ENCODE measurements at places on chromosomes 12 and 14.

DNA sequence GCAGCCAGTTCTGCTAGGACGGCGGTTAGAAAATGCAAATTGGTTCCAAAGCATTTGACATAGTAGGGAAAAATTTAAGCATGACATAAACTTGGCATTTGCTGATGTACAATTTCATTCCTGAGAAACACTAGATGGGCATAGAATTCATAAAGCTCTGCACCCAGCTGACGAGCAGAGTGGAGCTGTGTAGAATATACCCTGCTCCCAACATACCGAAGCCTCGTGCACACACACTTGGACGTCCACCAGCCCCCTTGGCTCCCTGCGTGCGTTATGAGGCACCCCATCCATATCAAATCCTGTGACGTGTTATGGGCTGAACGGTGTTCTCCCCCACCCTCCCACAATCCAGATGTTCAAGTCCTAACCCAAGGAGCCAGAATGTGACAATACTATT lies 65.4 kb downstream of the CLMN start:
- no peak for DNase-seq

- no peak for DNase-seq
Measured at GRCh38 chr12:6202304-6202703, 2.1 kb downstream of the CD9 start.

- DNase-seq: no peak
Measured at GRCh38 chr12:10672231-10672868, 1.5 kb downstream of the STYK1 start.

- no peak for DNase-seq
Measured at GRCh38 chr14:103735815-103736545, 20.4 kb downstream of the ZFYVE21 start.

GRCh38 chr14:65833267-65833880 lies 420.8 kb downstream of the FUT8 start:
- DNase-seq: no peak

GRCh38 chr14:49950275-49951228 lies 57.7 kb downstream of the ARF6 start:
- no peak for DNase-seq

- peak; percentile 65 for DNase-seq
Measured at GRCh38 chr12:113135178-113136127, at the start of gene RASAL1. TSS of gene RASAL1 (minus strand) at chr12:113135761. CDS start at chr12:113135462, 299 bp downstream.

- DNase-seq: no peak
Measured at GRCh38 chr14:64008016-64008415, 155.2 kb downstream of the SYNE2 start.

- DNase-seq: no peak
Measured at GRCh38 chr14:103710771-103711377, 4.4 kb downstream of the XRCC3 start.

DNA sequence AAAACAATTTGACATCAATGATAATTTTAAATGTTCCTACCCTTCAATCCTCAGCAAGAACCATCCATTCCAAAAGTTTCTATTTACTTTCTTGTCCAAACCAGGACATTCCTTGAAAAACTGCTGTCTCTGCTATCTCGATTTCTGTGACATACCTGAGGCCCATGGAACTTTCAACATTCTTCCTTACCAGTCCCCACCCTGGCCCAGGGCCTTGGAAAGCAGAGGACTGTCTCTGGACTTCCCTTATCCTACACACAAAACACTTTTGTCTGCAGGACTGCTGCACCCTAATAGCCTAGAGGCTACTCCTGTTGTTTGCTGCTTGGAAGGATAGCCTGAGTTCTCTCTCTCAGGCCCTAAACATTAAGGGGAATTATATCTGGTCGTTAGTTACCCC lies 151.8 kb upstream of the DHRS4 start:
- no peak for DNase-seq

DNA sequence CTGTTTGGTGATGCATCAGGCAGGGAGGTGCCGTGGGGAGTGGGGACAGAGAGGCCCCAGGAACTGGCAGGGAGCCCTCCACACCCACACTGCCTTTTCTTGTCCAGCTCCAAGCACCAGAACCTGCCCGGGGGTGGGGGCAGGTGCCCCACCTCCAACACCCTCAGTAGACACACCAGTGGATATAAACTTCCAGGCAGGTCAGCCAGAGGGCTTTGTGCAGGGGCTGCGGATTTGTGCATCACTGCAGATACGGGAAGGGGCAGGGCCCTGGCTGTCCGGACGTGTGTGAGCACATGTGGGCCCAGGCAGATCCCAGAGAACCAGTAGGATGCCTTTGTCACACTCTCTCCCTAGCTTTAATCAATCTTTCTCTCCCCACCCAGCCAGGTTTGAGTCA lies 1.3 kb upstream of the TGM1 start:
- no peak for DNase-seq

- DNase-seq: no peak
Measured at GRCh38 chr12:92486443-92487137, 216.2 kb upstream of the PLEKHG7 start.

- DNase-seq: no peak
Measured at GRCh38 chr12:98137278-98137677, 378.1 kb upstream of the TMPO start.

DNA sequence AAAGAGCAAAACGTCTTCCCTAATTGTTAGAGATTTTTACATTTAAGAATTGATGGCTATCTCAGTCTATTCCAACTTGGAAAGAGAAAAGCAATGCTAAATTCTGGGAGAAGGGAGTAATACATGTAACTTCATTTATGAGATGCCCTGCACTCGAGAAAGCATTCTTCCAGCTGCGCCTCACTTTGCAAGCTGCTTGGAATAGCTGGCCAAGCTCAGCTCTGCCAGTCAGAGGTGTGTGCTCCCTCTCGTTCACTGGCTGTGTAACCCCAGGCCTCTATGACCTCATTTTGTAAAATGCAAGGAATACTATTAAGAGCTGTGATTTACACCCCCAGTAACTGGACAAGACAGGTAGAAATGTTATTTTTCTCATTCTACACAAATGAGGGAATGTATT lies 79.1 kb downstream of the OTX2 start:
- DNase-seq: no peak

- no peak for DNase-seq
Measured at GRCh38 chr14:74426202-74426582, at the start of gene SYNDIG1L. TSS of gene SYNDIG1L (minus strand) at chr14:74426210. CDS start at chr14:74409744, 16,466 bp downstream.

- DNase-seq: no peak
Measured at GRCh38 chr14:27256805-27257204, 659.0 kb upstream of the NOVA1 start.

GRCh38 chr12:122020795-122021192 lies 890 bp upstream of the BCL7A start:
- DNase-seq: no peak

GRCh38 chr12:46373301-46374296 lies 1.0 kb upstream of the SLC38A2 start:
- DNase-seq: no peak

DNA sequence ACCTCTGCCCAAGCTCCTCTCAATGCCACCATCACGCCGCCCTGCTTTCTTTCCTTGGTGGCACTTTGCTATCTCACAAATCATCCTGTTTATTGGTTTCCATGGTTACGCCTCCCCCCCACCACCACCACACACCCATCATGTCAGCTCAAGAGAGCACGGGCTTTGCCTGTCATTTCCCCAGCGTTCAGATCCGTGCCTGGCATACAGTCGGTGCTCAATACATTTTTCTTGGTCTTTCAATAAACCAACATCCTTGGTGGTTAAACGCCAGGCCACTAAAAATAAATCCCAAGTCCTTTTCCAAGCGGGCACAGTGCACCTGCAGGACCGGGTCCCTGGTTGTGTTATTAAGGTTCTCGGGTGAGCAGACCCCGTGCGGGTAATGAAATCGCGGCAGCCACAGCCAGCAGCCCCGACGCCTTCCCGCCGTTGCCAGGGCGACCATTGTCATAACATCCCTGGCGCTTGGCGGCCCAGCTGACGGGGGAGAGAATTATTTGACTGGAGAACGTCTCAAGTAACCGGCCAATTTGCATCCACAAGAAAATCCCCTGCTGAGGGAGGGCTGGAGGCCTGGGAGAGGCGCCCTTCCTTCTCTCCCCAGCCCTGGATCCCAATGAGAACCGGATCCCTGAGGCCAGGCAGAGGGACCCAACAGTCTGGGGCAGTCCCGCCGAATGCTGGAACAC lies 92.9 kb downstream of the KSR2 start:
- peak; percentile 44 for DNase-seq

GRCh38 chr12:91349476-91349875 lies 166.9 kb upstream of the DCN start:
- no peak for DNase-seq

GRCh38 chr12:124524231-124524925 lies 43.0 kb downstream of the NCOR2 start:
- no peak for DNase-seq

GRCh38 chr14:99936738-99937474 lies 128.3 kb upstream of the EVL start:
- DNase-seq: no peak

DNA sequence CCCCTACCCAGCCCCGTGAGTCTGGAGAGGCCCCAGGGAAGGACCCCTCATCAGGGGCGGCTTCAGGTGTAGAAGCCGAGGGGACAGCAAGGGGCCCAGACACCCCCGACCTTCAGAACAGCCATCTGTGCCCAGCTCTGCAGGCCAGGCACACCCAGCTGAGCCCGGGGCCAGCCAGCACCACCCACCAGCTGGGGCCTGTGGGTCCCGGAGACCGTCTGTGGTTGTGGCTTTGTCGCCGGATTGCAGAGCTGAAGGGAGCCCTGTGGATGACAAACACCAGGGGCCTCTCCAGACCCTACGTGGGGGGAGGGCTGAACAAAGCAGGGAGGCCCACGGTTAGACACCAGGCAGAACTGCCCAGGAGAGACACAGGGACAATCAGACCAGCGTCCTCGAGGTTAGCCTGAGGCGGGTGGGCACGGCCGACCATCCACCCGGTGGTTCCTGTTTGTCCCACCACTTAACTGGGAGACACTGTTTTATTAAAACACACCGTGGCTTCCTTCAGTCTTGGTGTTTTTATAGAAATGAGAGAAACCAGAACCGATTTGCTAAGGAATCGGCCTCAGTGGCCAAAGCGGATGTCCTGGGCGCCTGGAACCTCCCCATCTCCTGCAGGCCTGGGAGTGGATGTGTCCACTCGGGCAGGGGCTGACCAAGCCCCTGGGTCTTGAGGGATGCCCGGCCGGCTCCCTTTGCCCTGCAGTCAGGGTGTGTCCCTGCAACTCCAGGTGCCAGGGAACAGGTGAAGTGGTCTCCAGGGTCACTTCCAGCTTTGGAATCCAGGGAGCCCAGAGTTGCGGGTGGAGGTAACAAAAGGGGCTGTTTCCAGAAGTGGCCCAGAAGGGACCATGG lies 10.0 kb downstream of the C14orf180 start:
- DNase-seq: no peak

DNA sequence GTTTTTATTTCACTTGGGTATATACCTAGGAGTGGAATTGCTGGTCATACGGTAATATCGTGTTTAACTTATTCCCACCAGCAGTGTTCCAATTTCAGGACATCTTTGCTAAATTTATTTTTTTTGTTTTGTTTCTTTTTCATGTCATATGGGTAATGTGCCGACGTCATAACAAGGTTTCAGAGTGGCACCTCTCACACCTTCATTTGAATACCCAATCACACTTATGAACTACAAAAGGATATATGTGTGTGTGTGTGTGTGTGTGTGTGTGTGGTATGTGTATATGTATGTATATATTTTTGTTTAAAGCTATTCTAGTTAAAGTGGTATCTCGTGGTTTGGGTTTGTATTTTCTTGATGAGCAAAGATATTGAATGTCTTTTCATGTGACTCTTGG lies 12.1 kb downstream of the TRAF3 start:
- no peak for DNase-seq
